GM23248 (cell line): ENCODE measurements at places on chromosomes 6 and 20.
A peak's percentile ranks its signal among the peaks of the same experiment; 100 is the strongest.

DNA sequence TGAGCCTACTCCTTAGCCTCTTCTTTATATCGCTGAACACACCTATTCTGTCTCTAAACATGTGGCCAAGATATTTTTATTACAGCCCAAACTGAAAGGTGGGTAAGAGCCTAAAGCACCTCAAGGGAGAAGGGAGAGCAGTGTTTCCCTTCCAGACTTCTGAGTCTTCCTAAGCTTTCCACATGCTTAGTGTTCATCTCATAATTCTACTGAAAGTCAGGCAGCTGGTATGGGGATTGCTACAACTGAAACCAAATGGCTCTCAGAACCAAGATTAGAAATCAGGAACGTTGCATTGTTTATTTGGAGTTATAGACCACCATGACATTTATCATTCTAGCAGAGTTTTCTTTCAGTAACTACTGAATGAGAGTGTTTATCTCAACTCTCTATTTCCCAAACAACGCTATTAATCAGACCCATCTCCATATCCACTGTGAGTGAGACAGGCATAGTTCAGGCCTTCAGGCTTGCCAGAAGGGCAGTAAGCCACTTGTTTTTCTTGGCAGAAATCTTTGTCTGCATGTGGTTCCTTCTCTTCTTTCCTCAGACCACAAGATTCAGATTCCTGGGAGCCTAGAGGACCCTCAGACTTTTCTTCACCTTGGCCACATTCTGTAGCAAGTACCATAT, 22.8 kb downstream of the VGLL2 start:
- DNase-seq = no peak

GRCh38 chr6:121596441-121596840, 161.0 kb downstream of the GJA1 start:
- no peak for DNase-seq

DNA sequence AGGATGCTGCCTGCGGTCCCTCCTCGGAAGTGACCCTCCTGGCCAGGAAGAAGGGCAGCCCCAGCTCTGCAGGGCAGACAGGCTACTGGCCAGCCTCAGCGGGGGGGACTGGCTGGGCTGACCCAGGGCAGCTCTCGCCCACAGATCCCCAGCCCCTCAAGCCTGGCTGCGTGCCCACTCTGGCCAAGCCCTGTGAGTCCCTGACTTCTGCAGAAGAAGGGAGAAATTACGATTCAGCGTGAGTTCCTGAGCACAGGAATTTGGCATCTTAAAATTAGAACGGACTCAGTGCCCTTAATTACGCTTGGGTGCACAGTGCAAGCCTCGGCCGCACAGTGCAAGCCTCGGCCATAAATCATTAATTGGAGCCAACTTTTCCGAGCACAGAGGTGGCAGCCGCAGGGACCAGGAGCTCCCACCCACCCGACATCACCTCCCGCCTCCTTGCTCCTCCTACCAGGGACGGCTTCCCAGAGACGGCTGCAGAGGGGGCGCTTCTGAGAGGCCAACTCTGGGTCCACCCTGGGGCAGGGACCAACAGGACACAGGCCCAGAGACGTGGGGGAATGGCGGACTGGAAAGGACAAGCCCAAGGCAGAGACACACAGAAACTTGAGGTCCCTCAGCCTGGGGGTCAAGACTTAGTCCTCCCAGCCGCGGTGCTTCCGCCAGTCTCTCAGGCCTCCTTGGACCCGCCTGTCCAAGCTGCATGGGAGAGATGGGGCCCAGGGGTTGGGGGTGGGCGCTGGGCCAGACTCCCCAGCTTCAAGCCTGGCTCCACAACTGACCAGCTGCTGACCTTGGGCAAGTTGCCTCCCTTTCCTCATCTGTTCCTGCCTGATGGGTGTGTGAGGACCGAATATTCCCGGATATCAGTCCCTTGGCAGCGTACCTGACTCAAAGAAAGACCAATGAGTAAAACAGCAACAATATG, 165.4 kb downstream of the TAF4 start:
- no peak for DNase-seq

GRCh38 chr6:4672772-4673171, 103.4 kb upstream of the CDYL start:
- peak; percentile 56 for DNase-seq

- DNase-seq = peak; percentile 13
Observed at GRCh38 chr20:19427480-19427879, 215.0 kb downstream of the SLC24A3 start.

DNA sequence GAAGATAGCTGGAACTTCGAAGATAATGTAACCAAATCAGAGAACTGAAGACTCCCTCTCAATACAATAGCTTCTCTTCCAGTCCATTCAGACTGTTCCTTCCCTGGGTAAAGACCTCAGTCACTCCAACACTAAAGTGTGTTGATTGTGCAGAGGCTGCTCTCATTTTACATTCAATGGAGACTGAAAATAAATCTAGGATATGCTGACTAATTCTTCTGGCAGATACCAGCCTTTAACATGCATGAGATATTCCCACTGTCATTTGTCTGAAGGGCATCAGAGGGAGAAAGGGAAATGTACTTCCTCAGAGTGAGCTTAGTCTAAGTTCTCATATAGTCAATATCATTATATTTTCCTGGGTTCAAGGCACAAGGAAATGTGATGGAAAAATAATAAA, 166.4 kb upstream of the IRAK1BP1 start:
- no peak for DNase-seq

- DNase-seq = peak; percentile 80
Observed at GRCh38 chr20:17612287-17612991, 42.6 kb downstream of the DSTN start.

DNA sequence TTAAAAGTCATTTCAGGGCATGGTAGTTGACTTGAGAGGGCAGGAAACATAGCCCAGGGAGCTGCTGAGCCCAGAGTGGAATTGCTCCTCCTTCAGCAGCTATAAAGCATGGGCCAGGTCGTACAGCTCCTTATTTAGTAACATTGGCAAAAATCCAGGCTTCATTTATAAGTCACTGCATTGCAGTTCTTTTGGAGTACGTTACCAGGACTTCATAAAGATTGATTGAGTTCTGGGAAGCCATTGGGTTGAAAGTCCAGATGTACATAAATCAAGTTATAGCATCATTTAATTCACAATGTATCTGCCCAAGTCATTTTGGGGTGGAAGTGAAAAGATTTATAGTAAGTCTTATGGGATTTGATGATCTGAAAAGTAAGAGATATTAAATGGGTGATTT, 53.0 kb upstream of the ANKEF1 start:
- DNase-seq = no peak

DNA sequence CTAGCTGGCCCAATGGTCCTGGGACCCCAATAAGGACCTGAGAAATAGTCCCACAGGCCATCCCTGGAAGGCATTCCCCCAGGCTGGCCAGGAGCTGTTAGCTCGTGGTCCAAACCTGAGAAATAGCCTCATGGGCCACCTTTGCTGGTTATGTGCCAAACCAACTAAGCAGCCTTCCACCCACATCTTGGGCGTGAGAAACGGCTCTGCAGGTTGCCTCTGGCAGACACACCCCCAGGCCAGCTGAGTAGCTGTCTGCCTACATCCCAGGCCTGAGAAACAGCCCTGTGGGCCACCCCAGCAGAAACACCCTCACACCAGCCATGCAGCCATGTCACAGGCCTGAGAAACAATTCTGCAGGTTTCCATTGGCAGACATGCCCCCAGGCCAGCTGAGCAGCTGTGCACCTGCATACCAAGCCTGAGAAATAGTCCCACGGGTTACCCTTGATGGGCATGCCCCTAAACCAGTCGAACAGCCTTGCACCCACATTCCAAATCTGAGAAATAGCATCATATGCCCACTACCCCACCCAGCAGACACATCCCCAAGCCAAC, 567.8 kb upstream of the ID4 start:
- no peak for DNase-seq

GRCh38 chr20:2292416-2293110, 3.2 kb upstream of the TGM3 start:
- peak; percentile 53 for DNase-seq

DNA sequence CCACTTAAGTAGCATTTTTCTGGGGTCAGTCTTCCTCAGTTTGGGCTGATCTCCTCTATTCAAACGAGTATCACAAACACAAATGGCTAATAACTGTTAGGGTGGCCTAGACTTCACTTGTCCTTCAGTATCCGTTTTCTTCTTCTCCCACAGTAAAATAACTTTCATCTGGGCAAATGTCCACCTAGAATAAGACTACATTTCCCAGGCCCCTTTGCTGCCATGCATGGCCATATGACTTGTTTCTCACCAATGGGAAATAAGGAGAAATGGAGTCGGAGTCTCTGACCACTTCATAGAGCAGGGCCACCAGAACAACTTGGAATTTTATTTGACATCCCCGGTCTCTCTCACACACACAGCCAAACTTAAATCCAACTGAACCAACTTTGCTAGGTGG, 51.4 kb downstream of the SULF2 start:
- peak; percentile 10 for DNase-seq

DNA sequence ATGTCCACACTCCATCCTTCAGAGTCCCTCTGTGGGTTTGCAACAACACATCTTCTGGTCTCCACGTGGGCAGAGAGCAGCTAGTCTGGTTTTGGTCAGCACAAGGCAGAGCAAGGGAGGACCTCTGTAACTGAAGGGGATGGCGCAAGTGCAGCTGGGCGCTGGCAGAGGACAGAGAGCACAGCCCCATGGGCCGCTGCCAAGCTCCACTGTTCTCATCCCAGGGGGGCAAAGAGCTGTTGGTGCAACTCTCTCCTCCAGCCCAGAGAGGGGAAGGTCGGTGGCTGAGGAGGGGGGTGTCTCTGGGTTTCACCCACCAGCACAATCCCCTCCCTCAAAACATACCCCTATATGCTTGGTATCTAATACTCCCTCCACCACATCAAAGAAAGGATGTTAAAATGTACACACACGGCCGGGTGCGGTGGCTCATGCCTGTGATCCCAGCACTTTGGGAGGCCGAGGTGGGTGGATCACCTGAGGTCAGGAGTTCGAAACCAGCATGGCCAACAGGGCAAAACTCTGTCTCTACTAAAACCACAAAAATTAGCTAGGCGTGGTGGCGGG, 9.1 kb downstream of the ATP9A start:
- DNase-seq = peak; percentile 15
